ENCODE measurements at places on chromosomes 11 and 22. TPM values are rescaled to one million over a fixed set of nuclear protein-coding genes. Genes with fewer than 3 reads are reported as not detected.
A peak's percentile ranks its signal among the peaks of the same experiment; 100 is the strongest.

Gene LRRC55
- not detected for total RNA-seq

Gene PATE2
- not detected for total RNA-seq

Gene PICK1
- total RNA-seq: 26.4 TPM

Gene KIAA1671
- total RNA-seq: 16.6 TPM

DNA sequence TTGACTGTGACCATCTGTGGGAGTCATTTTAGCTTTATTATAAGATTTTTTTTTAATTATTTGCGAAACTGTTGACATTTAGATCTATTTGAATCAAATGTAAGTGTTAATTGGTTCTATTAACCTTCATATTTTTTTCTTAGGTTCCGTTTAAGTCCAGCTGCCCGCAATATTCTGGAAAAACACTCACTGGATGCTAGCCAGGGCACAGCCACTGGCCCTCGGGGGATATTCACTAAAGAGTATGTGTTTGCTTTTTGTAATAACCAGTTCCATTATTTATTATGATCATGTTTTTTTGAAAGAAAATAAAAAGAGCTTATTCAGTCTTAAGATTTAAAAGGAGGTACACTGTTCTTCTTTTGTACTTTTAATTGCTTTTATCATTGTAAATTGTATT, 43.9 kb downstream of the PDHX start:
- H3K4me3 ChIP-seq: no peak overlapping the region
- no peaks in the 10 kb centered on the region for H3K27me3 ChIP-seq
- H3K27ac ChIP-seq: no peak overlapping the region
- no peak for DNase-seq
- no peaks in the 10 kb centered on the region for H3K36me3 ChIP-seq
- no peaks in the 10 kb centered on the region for H3K4me1 ChIP-seq

GRCh38 chr11:98185245-98185644, 835.5 kb upstream of the CNTN5 start:
- H3K27me3 ChIP-seq: no peaks in the 10 kb centered on the region
- H3K4me3 ChIP-seq: no peak overlapping the region
- no peaks in the 10 kb centered on the region for H3K36me3 ChIP-seq
- H3K4me1 ChIP-seq: no peaks in the 10 kb centered on the region
- DNase-seq: no peak
- H3K27ac ChIP-seq: no peak overlapping the region

GRCh38 chr11:108597736-108598355, 4.3 kb upstream of the EXPH5 start:
- H3K36me3 ChIP-seq: no peaks in the 10 kb centered on the region
- H3K4me1 ChIP-seq: no peaks in the 10 kb centered on the region
- H3K27ac ChIP-seq: no peak overlapping the region
- H3K4me3 ChIP-seq: no peak overlapping the region
- DNase-seq: no peak

DNA sequence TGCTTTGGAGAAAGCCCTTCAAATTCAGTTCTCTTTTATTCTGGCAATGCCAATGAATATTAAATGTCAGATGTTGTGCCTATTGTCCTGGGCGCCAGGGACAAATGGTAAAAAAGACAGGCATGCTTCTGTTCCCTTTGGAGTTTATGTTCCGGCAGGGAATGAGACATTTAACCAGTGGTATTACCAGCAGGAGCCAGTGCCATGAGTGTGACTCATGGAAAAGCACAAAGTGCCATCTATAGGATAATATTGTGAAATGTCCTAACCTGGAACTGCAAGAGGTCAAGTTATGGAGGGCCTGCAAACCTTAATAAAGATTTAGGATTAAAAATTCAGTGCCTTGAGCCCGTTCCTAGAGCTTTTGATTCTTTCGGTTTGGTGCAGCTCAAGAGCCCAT, 39.5 kb downstream of the REXO2 start:
- no peak overlapping the region for H3K27ac ChIP-seq
- H3K36me3 ChIP-seq: no peaks in the 10 kb centered on the region
- no peak for DNase-seq
- no peak overlapping the region for H3K4me3 ChIP-seq
- H3K27me3 ChIP-seq: no peaks in the 10 kb centered on the region
- H3K4me1 ChIP-seq: no peaks in the 10 kb centered on the region

DNA sequence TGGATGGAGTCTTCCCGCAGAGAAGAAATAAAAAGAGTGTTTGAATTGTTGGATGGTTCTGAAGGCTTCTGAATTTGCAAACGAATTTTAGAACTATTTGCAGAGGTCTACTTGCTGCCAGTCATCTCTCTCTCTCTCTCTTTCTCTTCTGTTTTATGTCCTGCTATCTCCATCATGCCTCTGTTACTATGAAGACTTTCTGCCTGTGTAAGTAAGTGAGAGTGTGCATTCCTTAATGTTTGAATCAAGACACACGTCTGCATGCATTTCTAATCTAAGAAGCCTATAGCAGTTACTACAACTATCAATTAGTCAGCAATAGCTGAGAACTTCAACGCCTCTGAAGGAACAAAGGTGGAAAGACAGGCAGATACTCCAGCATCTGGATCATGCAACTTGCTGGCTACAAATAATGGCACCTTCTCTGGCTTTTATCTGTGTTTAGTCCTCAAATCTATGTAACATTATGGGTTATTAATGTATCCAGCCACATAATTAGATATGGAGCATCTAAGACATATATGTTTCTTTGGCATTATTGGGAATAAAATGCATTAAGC, 191.5 kb upstream of the BLID start:
- no peak overlapping the region for H3K27ac ChIP-seq
- H3K4me3 ChIP-seq: no peak overlapping the region
- no peaks in the 10 kb centered on the region for H3K36me3 ChIP-seq
- DNase-seq: no peak
- H3K4me1 ChIP-seq: no peaks in the 10 kb centered on the region

DNA sequence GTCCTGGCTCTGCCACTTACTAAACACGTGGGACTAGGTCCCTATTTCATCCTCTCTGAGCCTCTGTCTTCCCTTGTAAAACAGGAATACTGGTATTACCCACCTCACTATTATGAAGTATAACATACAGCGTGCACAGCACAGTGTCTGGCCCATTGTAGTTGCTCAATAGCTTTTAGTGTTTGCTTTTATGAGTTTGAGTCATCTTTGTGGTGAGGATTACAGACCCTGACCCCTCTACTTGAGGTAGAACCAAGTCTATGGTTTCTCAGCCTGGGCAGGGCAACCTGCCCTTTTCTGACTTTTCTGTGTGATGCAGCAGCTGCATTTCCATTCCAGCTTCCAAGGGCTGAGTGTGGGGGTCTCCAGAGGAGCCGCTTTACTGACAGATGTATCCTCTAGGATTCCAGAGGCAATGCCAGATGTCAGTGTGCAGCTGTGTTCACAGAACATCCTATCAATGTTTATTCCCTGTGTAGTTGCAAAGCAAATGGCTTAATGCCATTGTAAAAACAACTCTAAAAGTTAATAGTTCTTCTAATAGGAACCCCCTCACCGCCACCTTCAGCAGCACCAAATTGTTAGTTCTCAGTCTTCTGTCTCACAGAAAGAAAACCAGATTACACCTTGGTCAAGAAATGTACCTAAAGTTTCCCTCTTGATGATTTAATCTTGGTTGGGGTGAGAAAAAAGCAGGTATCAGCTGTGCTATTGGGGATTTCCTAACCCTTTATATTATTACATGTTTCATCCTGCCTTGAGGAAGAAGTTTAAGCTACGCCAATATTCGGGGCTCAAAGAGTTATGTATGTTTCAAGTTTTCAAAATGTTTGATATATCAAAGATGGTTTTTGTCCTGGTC, 16.8 kb downstream of the PRR5L start:
- H3K4me3 ChIP-seq: no peak overlapping the region
- no peaks in the 10 kb centered on the region for H3K36me3 ChIP-seq
- no peak for DNase-seq
- no peaks in the 10 kb centered on the region for H3K27me3 ChIP-seq
- no peak overlapping the region for H3K27ac ChIP-seq

DNA sequence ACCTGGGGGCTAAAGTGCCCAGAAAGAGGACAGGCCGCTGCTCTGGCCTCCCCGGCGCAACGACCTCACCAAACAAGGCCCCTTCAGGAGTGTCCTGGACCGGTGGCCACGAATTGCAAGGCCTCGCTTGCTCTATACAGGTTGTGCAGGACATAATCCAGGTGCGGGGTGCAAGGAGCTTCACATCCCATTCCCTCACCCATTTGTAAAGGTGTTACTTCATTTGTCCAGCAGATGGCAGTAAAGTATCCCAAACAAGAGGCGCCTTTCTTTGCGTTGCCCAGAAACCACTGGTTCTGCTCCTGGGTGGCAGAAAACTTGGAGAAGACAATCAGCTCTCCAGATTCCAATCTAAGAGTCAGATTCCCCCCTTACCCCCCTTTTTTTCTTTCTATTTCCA, 35.9 kb upstream of the PRDM11 start:
- H3K4me3 ChIP-seq: no peak overlapping the region
- peak; percentile 57 for DNase-seq
- H3K27ac ChIP-seq: no peak overlapping the region

DNA sequence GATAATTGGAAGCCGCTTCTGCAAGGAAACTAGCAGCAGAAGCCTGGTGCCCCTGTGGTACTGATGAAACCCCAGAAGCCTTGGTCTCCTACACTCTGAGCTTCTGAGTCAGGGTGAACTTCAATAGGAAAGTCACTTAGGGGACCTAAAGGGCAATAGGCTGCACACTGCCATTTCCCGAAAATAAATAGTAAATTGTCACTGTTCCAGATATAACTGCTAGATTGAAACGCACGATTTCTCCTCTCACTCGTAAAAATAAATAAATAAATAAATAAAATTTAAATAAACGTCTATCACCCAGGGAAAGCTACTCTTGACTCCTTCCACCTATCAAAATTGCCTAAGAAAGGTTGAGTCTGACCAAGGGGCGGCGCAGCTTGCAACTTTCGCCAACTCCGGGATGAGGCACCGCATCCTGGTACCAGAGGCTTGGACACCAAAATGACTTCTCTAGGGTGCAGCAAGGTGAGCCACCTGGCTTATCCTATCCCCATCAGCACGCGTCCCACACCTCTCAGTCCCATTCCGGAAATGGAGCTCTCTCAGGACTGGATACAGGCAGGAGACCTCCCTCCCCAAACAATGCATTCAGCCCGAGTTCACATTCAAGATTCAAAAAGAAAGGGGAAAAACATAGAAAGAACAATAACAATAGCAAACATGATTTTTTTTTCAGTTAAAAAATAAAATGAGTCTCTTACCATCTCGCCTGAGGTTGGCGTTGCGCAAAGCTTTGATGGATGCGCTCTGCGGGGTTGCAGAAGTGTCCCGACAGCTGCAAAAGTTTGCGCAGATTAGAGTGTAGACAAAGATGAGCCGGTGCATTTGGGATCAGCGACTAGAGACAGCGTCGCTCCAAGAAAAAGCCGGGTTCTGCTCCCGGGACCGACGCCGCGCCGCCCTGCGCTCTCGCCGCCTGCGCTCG, 583 bp downstream of the PDGFD start:
- H3K36me3 ChIP-seq: no peaks in the 10 kb centered on the region
- H3K27ac ChIP-seq: no peak overlapping the region
- H3K27me3 ChIP-seq: peaks cover 18% of the 10 kb centered on the region
- no peak for DNase-seq
- no peaks in the 10 kb centered on the region for H3K4me1 ChIP-seq

- H3K4me3 ChIP-seq: no peak overlapping the region
- no peak for DNase-seq
- H3K36me3 ChIP-seq: no peaks in the 10 kb centered on the region
- H3K27ac ChIP-seq: no peak overlapping the region
- peaks cover 15% of the 10 kb centered on the region for H3K27me3 ChIP-seq
- H3K4me1 ChIP-seq: no peaks in the 10 kb centered on the region
These were observed 444.4 kb downstream of the BUD13 start for GRCh38 chr11:116328391-116328790.

- no peak for DNase-seq
- no peaks in the 10 kb centered on the region for H3K27me3 ChIP-seq
- H3K36me3 ChIP-seq: no peaks in the 10 kb centered on the region
- H3K4me3 ChIP-seq: no peak overlapping the region
- peak overlapping the region; percentile 40 for H3K27ac ChIP-seq
These were observed 53.8 kb upstream of the CD5 start for GRCh38 chr11:61048368-61049062.

DNA sequence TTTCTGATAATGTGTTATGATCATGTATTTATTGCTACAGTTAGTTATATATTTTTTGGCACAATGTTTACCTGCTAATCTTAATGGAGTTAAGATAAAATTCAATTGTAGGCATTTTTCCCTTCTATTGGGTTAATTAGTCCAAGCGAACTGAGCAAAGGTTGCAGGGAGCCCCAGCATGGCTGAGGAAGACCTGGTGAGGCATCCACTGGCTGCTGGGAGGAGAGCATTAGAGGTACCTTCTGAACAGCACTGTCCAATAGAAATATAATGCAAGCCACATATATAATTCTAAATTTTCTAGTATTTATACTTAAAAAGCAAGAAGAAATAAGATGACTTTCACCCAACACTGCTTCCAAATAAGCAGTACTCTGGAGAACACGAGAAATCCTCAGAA, 689 bp upstream of the TMEM126A start:
- peaks cover 15% of the 10 kb centered on the region for H3K4me1 ChIP-seq
- H3K36me3 ChIP-seq: peaks cover 4% of the 10 kb centered on the region
- H3K27me3 ChIP-seq: peaks cover 2% of the 10 kb centered on the region
- DNase-seq: no peak
- H3K27ac ChIP-seq: peak overlapping the region; percentile 66
- H3K4me3 ChIP-seq: peak overlapping the region; percentile 91

- DNase-seq: no peak
- no peaks in the 10 kb centered on the region for H3K36me3 ChIP-seq
- H3K27me3 ChIP-seq: no peaks in the 10 kb centered on the region
- H3K4me3 ChIP-seq: no peak overlapping the region
- no peak overlapping the region for H3K27ac ChIP-seq
These were observed 941.2 kb downstream of the DLG2 start for GRCh38 chr11:84685976-84686375.

- H3K27ac ChIP-seq: no peak overlapping the region
- peaks cover 3% of the 10 kb centered on the region for H3K4me1 ChIP-seq
- no peaks in the 10 kb centered on the region for H3K36me3 ChIP-seq
- H3K27me3 ChIP-seq: no peaks in the 10 kb centered on the region
- H3K4me3 ChIP-seq: no peak overlapping the region
- DNase-seq: no peak
These were observed 61.9 kb downstream of the TSPAN18 start for GRCh38 chr11:44788536-44789261.

DNA sequence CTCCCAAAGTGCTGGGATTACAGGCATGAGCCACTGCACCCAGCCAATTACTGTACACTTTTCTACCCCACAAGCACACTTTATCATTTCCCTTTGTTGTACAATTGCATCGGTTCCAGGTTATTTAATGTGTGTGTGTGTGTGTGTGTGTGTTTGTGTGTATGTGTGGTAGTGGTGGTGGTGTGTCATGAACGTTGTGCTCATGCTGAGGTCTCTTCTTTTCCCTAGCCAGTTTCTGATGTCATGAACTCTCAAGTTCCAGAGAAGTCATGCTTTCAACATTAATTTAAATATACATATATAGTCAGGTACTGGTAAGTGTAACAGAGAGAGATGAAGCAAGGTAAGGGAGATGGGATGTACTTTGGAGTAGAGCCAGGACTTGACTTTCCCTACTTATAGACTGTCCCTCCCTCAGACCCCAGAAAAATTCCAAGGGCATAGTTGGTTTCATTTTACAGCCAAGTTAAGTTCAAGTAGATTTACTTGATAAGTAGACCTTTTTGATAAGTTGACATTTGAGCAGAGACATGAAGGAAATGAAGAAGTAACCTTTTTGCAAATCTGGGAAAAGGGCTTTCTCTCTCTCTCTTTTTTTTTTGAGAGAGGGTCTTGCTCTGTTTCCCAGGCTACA, 42.7 kb downstream of the WEE1 start:
- no peaks in the 10 kb centered on the region for H3K36me3 ChIP-seq
- peaks cover 3% of the 10 kb centered on the region for H3K4me1 ChIP-seq
- H3K27me3 ChIP-seq: no peaks in the 10 kb centered on the region

GRCh38 chr22:38911434-38911833, 39.4 kb upstream of the CBX6 start:
- H3K4me3 ChIP-seq: no peak overlapping the region
- H3K27ac ChIP-seq: no peak overlapping the region
- H3K36me3 ChIP-seq: no peaks in the 10 kb centered on the region
- no peak for DNase-seq

Measured in T-cell (primary cell).